ENCODE measurements at places on chromosomes 16 and 17. TPM values are rescaled to one million over a fixed set of nuclear protein-coding genes. Genes with fewer than 3 reads are reported as not detected.

Gene ATXN1L
- total RNA-seq: 15.9 TPM

Gene CSNK1D
- total RNA-seq: 50.3 TPM

Gene RHBDL1
- 0.88 TPM for total RNA-seq

Gene CASKIN2
- total RNA-seq: 8.7 TPM

Gene TBC1D3D
- not detected for total RNA-seq

Gene KRTAP2-2
- not detected for total RNA-seq

Gene GCGR
- total RNA-seq: not detected

Gene TMEM220
- 3.3 TPM for total RNA-seq
